ENCODE measurements at places on chromosomes 7 and 10.
A peak's percentile ranks its signal among the peaks of the same experiment; 100 is the strongest.

DNA sequence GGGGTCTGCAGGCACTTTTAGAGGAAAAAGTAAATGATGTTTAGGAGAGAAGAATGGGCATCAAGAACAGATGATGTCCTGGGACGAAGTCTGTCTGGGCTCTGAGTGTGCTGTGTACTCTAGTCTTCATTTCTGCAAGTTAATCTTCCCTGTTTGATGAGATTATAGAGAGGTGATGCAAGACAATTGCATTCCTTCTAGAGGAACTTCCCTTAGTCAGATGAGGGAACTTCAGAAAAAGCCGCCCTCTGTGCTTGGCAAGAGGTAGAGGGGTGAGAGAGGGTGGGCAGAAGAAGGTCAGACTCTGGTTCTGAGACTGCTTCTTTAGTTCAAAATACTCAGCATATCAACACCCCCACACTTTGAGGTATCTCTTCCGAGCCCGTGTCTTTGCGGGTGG, 797.9 kb downstream of the LRMDA start:
- DNase-seq, result peak; percentile 36

DNA sequence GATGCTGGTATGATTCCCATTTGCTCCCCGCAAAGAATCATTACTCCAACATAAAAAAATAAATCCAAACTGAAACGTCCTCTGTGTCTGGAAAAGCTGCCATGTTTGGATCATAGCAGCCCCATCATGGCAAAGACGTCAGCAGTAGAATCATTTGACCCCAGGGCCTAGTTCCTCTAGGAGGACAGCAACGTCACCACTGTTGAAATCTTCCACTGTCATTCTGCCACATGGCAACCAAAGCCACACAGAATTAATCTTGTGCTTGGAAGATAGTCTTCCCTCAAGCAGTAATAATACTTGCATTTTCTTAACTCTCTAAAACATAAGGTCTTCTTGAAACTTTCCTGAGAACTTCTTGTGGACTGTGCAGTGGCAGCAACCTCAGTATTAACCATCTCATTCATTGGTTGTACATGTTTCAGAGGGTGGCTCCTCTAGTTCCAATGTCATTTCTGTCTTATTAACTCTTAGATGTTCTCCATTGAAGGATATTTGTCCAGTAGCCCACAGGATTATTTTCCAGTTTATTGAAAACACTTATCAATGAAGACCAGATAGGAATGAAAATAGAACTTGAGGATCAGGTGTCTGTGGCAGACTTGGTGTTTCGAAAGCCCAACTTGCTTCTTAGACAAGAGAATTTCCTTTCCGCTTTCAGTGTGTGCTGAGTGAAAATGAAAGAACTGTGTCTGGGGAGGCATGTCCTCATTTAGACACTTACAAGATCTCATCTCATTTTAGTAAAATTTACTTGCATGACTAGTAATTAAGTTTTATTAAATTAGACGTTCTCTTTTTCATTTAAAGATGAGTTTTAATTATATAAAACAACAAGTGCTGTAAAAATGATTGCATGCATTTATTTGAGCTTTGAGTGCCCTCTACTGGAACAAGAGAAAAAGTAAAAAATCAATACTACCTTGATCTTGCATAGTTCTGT, 28.9 kb upstream of the INHBA start:
- DNase-seq, result peak; percentile 32

DNA sequence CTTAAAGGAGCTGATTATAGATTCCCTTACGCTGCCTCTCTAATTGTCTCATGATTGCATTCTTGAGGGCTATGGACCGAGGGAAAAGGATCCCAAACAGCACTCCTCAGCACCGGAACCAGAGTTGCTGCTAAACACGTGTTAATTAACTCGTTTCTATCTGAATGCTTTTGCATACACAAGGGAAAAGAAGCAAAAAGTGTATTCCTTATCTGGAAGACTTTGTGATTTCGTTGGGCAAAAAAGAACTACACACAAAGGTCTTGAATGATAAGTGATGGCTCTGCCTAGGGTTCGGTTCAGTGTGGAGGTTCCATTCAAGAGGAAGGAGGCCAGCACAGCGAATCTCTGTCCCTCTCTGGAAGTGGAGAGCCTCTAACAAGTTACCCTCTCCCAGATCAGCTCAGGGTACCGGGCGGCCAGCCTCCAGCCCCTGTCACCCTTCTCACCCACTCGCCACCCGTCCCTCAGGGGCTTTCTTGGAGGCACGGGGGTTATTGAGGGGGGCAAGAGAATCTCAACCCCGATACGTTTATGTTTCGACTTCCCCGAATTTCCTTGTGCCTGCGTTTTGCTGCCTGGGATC, 515 bp upstream of the SLC4A2 start:
- DNase-seq, result no peak

DNA sequence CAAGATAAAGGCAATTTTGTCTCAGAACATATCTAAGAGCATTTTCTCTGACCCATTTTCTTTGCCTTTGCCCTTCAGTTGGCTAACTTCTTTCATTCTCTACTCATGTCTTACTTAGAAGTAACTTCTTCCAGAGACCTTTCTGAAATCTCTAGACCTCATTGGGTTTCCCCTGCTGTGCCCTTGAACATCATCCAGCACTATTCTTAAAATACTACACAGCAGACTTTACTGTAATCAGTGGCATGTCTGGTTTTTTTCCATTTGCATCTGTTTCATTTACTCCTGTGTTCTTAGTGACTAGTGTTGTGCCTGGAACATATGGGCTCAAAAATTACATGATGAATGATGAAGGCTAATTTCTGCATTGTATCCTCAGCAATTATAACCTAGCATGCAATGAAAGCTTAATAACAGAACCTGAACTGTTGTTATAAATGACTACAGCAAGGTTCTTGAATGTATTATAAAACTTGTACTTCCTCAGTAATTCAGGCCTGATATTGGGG, 301.9 kb downstream of the CDK14 start:
- no peak for DNase-seq
